ENCODE measurements at places on chromosomes 2 and 18. TPM values are rescaled to one million over a fixed set of nuclear protein-coding genes. Genes with fewer than 3 reads are reported as not detected.

The CYP1B1 gene
- total RNA-seq = 135 TPM

The AMER3 gene
- total RNA-seq = not detected

The HEATR5B gene
- total RNA-seq = 19.6 TPM

The CHRND gene
- not detected for total RNA-seq

The HTR2B gene
- total RNA-seq = not detected

The SPATA3 gene
- total RNA-seq = not detected

- no peak for DNase-seq
- no peak overlapping the region for H3K27ac ChIP-seq
- no peak overlapping the region for H3K4me3 ChIP-seq
Observed at GRCh38 chr2:46480562-46480961, 1.2 kb downstream of the TMEM247 start.

GRCh38 chr2:168700615-168701245 is 101.7 kb upstream of the NOSTRIN start:
- no peaks in the 10 kb centered on the region for H3K27me3 ChIP-seq
- DNase-seq = no peak
- H3K36me3 ChIP-seq = peaks cover 8% of the 10 kb centered on the region
- H3K4me1 ChIP-seq = peaks cover 16% of the 10 kb centered on the region
- H3K27ac ChIP-seq = no peak overlapping the region

GRCh38 chr2:84697895-84698294 is 181.6 kb downstream of the DNAH6 start:
- peaks cover 23% of the 10 kb centered on the region for H3K27me3 ChIP-seq
- no peak overlapping the region for H3K4me3 ChIP-seq
- DNase-seq = no peak
- no peak overlapping the region for H3K27ac ChIP-seq

GRCh38 chr2:216029416-216030129 is 16.2 kb upstream of the MREG start:
- peaks cover 21% of the 10 kb centered on the region for H3K4me1 ChIP-seq
- DNase-seq = no peak
- no peak overlapping the region for H3K27ac ChIP-seq

DNA sequence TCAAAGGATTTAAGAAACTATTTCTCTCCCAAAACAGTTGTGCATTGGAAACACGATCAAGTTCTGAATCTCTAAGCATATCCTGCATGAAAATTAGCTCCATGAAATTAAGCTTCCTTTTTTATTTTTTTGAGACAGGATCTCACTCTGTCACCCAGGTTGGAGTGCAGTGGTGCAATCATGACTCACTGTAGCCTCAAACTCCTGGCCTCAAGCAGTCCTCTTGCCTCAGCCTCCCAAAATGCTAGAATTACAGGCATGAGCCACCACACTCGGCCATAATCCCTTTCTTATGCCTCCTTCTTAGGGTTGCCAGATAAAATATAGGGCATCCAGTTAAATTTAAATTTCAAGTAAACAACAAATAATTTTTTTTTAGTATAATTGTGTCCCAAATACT is 124.4 kb downstream of the ARL4C start:
- no peak for DNase-seq
- no peak overlapping the region for H3K27ac ChIP-seq
- H3K4me1 ChIP-seq = peaks cover 39% of the 10 kb centered on the region
- H3K4me3 ChIP-seq = no peak overlapping the region
- no peaks in the 10 kb centered on the region for H3K36me3 ChIP-seq
- no peaks in the 10 kb centered on the region for H3K27me3 ChIP-seq

GRCh38 chr2:222756951-222757650 is 85.6 kb downstream of the MOGAT1 start:
- peak overlapping the region; percentile 52 for H3K27ac ChIP-seq
- DNase-seq = no peak
- no peak overlapping the region for H3K4me3 ChIP-seq
- peaks cover 43% of the 10 kb centered on the region for H3K4me1 ChIP-seq
- no peaks in the 10 kb centered on the region for H3K36me3 ChIP-seq

DNA sequence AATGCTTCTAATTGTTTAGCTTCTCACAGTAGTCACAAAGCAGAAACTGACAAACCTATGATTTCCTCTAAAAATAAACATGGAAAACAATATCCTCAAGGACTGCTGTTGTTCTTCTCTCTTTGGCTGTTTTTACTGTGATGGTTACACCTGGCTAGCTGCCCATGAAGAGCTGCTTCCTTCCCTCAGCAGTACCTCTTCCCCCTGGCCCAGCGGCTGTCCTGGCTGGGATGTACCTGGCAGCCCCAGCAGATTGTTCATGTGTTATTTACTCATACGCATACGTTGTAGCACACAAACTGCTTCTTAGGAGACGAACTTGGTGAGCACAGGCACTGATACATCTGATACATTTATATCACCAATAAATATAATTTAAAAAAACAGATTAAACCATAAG is 27.4 kb downstream of the NEMP2 start:
- H3K4me3 ChIP-seq = no peak overlapping the region
- DNase-seq = no peak
- no peaks in the 10 kb centered on the region for H3K4me1 ChIP-seq

DNA sequence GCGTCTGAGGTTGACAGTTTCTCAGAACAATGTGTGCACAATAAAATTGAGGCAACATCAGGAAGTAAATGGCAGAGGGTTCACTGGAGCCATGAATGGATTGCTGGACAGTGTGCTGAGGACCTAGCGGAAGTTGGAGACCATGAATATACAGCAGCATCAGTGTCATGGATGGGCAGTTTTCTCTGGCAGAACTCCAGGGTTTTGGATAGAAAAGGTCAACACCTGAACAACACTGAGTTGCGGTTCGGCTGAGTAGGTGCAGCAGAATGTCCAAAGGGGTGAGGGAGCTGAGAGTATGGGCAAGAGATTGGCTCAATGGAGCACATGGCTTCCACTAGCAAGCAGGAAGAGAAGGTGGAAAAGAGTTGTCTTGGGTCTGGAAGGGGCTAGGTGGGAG is 73.7 kb downstream of the DNER start:
- no peak for DNase-seq
- H3K36me3 ChIP-seq = no peaks in the 10 kb centered on the region
- no peak overlapping the region for H3K27ac ChIP-seq
- H3K27me3 ChIP-seq = peaks cover 8% of the 10 kb centered on the region
- no peaks in the 10 kb centered on the region for H3K4me1 ChIP-seq
- no peak overlapping the region for H3K4me3 ChIP-seq

DNA sequence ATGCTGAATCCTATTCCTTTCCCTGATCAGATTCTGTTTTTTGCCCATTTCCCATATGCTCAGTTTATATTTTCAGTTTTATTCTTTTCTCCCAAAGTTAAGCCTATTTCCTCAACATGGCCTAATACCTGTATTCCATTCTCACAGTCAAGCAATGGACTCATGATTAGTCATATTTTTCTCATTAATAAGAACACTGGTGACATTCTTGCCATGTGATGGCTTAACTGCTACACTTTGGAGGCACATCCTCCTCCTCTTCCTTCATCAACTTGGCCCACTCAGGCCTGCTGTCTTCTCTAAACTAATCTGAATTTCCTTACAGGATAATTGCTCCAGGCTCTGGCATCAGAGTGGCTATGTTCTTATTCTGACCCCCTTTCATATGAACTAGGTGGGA is 679.2 kb downstream of the NYAP2 start:
- no peak for DNase-seq
- H3K27me3 ChIP-seq = no peaks in the 10 kb centered on the region
- no peaks in the 10 kb centered on the region for H3K36me3 ChIP-seq
- no peak overlapping the region for H3K4me3 ChIP-seq
- H3K27ac ChIP-seq = no peak overlapping the region

DNA sequence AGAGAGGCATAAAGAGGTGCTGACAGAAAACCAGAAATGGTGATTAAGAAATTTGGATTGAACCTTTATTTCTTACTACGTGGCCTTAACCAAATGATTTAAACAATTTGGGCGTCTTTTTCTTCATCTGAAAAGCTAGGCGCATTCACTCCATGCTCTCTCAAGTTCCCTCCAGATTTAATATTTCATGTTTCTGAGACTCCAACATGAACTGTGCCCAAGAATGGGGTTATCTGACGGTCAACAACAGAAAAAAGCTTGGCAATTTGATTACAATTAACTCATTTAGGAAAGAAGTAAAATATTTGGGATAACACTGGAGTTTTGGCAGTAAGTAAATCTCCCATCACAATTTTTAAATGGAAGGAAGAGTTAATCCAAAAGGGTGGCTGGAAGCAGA is 345.4 kb downstream of the ARHGAP15 start:
- no peak overlapping the region for H3K4me3 ChIP-seq
- H3K36me3 ChIP-seq = no peaks in the 10 kb centered on the region
- H3K27ac ChIP-seq = peak overlapping the region; percentile 89
- DNase-seq = no peak
- peaks cover 37% of the 10 kb centered on the region for H3K4me1 ChIP-seq

Measured in chondrocyte (in vitro differentiated cells).